H4 (cell line): ENCODE measurements at places on chromosomes 2 and 18. TPM values are rescaled to one million over a fixed set of nuclear protein-coding genes. Genes with fewer than 3 reads are reported as not detected.

DNA sequence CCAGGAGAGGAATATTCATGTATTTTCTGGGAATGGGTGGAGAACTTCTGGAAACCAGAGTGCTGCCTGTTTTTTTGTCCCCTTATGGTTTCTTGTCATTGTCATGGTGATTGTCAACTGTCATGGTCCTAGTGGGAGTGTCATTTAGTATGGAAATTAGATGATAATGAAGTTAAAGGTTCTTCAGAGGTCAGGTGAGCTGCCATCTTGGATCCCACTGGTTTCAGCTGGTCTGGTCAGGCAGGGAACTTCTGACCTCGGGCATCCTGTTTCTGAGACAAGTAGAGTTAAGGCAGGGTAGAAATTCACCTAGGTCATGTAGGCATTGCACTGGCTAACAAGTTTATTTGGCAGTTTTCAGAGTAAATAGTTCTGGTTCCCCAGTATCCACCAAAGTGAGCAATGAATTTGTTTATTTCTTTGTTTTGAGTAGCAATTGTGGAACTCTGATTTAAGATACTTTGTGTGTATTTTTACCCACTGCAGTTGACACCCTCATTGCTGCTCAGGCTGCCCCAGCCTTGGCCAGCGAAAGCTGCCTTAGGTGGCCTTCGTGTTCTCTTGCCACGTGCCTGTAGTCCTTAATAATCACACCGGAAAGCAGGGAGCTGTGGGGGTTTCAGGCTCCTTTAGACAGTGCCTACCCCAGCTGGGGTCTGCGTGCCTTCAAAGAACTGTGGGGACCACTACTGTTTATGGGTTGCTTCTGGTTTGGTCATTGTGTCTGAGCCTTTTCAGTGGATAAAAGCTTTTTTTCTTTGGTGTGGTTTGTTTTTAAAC, 48.7 kb downstream of the NCK2 start:
- DNase-seq = no peak

- DNase-seq = peak; percentile 81
Observed at GRCh38 chr2:217360781-217361482, 501.1 kb upstream of the TNP1 start.

- no peak for DNase-seq
Observed at GRCh38 chr2:42339191-42339912, 21.7 kb downstream of the COX7A2L start.

- DNase-seq = no peak
Observed at GRCh38 chr18:9404565-9405060, 70.0 kb downstream of the TWSG1 start.

GRCh38 chr2:120372816-120373215, 26.9 kb downstream of the INHBB start:
- DNase-seq = no peak

DNA sequence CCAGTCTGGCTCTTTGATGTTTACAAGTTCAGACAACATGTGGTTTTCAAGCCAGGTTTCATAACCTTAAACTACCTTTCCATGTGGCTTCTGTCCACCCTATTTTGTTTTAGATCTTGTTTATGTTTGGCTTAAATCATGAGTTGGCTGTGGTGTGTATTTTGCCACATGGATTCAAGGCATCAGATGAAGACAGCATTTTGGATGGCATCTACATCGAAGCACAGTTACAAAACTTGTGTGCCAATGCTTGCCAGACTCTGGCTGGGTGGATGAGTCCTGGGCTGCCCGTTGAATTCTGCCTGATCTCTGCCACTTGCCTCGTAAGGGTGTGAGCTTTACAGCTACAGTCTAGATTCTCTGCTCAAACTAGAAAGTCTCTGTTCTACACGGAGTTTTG, 335.3 kb downstream of the MYCN start:
- DNase-seq = no peak

SLC25A52 gene
- 0.29 TPM in 1 of 2 replicates, not detected in the other for total RNA-seq

SLC9A2 gene
- total RNA-seq = 0.12 and 0.19 TPM in 2 replicates
